ENCODE measurements at places on chromosomes 3 and 15.

- no peak for DNase-seq
Measured at GRCh38 chr3:108830381-108830780, 7.8 kb downstream of the TRAT1 start.

GRCh38 chr3:186821429-186822387 lies 15.4 kb upstream of the RFC4 start:
- DNase-seq = peak; percentile 3

GRCh38 chr3:183185696-183186095 lies 23.2 kb upstream of the LAMP3 start:
- DNase-seq = no peak

DNA sequence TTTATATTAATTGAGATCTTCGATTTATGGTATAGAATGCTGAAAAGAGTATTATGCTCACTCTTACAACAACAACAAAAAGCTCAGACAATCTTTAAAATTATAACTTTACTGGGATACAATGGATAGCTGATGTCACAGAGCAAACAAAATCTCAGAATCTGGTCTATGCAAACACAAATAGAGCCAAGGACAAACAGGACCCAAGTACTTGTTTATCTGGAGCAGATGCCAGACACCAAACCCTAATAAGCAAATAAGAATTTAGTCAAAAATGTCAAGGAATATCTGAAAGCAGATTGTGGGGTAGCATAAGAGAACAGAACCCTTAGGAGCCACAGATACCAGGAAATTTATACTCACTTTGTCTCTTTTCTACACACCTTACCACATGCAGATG lies 302.2 kb downstream of the CGGBP1 start:
- DNase-seq = no peak

GRCh38 chr15:61682891-61683735 lies 377.1 kb downstream of the VPS13C start:
- DNase-seq = no peak

DNA sequence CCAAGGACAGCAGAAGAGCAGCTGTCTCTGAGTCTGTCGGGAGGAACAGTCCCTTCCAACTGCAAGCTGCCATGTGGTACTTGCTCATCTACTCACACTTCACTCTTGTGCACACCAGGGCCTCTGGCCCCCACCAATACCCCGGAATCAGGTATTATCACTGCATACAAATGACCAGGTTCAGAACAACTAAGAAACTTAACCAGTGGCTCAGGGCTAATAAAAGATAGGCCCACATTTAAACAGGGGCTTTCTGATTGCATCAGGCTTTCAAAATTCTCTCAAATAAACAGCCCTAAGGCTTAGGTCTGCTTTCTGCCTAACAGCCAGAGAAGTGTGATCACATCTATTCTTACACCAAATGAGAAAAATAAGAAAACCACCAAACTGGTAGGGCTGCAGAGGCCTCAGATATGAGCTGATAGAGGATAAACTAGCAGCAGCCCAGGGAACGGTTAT lies 20.7 kb downstream of the CCDC12 start:
- DNase-seq = no peak

GRCh38 chr3:120369037-120369467 lies 19.9 kb upstream of the LRRC58 start:
- DNase-seq = no peak

DNA sequence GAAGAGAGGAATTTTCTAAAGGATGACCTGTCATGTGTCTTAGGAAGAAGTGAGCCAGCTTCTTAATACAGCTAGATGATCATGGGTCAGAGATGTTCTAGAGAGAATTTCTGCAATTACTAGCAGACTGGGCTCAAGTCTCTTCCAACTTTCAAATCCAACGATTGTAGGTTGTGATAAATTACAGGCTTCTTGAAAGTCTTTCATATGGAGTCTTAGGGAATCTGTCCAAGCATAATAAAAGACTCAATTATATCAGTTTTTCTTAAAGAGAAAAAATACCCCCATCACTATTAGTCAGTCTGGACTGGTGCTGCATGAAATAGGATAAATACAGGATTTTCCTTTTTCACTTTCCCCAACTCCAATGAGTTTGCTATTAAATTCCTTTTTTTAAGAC lies 59.1 kb downstream of the DRD3 start:
- no peak for DNase-seq

GRCh38 chr3:58419780-58420507 lies 13.7 kb downstream of the PDHB start:
- DNase-seq = no peak

GRCh38 chr3:182979674-182980191 lies 605 bp downstream of the DCUN1D1 start:
- peak; percentile 50 for DNase-seq

DNA sequence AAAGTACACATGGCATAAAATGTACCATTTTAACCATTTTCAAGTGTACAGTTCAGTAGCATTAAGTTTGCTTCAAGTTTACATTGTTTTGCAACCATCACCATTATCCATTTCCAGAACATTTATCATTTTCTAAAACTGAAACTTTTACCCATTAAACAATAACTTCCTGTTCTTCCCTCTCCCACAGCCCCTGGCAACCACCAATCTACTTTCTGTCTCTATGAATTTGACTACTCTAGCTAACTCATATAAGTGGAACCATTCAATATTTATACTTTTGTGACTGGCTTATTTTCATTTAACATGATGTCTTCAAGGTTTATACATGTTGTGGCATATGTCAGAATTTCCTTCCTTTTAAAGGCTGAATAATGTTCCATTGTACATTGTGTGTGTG lies 19.9 kb downstream of the TMEM62 start:
- no peak for DNase-seq

DNA sequence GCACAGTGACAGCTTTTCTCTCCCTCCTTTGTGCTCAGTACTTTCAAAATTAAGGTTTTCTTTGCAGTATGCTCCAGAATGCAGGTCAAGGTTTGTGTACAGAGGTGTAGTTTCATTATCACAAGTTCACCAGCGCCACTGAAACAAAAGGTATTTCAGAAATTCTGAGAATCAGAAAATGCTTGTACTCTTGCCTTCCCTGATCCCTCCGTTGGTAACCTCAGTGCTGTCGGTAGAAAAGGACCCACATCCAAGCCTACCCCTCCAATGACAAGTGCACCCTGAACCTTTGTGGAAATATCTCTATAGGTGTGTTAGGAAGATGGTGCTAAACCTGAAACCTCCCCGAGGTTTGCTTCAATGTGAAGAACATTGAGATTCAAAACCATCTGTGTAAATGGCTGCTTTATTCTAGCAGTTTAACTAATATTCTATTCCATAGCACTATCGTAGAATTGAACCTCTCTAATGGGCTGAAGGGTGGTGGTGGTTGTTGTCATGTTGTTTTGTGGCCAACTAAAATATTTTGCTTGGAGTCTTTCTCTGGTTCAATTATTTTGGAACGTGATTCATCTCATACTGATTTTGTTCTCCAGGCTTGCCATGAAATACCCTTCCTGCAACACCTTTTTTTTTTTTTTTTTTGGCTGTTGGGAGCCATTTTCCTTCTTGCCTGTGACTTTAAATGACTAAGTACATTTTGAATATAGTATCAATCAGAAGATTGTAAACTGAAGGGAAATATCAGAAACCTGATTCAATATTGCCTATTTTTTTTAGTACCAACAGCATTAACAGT lies 20.7 kb downstream of the ZBTB38 start:
- no peak for DNase-seq

DNA sequence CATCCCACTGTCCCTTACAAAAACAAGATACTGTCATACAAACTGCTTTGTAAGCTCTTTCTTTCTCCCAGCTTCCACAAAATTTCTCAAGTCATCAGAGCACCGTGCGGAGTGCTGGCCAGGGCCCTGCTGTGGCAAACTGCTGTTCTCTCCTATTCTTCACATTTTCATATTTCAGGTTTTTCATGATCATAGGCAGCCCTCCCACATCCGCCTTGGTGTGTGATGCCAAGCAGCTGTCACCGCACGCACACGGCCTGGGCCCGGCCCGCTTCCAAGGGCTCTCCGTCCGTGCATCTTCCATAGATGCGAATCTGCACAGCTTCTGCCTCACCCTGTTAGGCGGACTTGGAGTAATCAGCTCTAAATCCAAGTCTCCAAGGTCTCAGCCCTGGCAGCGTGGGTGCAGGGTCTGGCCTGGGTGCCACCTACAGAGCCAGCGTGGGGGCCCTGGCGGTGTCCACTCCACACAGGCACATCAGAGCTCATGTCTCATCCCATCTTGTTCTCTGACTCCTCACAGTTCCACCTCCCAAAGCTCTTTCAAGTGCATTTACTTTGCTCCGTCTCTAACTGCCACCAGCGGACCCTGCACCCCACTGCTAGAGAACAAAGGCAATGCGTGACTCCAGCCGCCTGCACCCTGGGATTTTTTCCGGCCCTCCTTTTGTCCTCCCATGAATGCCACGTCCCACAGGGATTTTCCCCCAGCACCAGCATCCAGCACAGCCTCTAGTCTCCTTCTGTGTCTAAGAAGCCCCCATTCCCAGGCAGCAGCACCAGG lies 27.2 kb downstream of the CYFIP1 start:
- DNase-seq = no peak

GRCh38 chr3:11477407-11477911 lies 166.3 kb downstream of the VGLL4 start:
- DNase-seq = no peak

GRCh38 chr15:91308199-91308598 lies 208.1 kb downstream of the SV2B start:
- no peak for DNase-seq

DNA sequence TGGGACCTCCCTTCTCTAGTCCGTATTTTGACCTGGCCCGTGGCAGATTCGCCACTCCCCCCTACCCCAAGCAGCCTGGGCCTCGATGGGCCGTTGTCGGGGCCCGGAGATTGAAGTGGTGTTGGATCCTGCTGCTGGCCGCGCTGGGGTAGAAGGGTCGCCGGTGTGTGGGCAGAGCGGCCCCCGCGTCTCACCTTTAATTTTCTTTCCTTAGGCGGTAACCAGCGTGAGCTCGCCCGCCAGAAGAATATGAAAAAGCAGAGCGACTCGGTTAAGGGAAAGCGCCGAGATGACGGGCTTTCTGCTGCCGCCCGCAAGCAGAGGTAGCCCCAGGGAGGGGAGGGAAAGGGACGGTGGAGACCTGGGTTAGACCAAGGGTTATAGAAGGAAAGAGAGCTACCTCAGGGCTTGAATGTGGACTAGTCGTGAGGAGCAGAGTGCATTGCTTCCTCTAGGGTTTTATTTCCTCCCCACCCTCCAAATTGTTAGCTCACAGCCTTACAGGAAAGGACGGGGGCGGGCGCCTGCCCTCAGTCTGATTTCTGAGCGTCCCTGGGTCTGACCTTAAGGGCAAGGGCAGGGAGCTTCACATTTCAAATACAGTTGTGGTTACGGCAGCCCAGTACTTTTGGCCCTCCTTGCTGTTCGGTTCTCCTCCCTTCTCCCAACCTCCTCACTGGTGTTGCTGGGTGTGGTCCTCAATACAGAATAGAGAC lies 799 bp downstream of the SERF2 start:
- DNase-seq = no peak

- DNase-seq = no peak
Measured at GRCh38 chr3:52277972-52278509, 408 bp downstream of the WDR82 start.

DNA sequence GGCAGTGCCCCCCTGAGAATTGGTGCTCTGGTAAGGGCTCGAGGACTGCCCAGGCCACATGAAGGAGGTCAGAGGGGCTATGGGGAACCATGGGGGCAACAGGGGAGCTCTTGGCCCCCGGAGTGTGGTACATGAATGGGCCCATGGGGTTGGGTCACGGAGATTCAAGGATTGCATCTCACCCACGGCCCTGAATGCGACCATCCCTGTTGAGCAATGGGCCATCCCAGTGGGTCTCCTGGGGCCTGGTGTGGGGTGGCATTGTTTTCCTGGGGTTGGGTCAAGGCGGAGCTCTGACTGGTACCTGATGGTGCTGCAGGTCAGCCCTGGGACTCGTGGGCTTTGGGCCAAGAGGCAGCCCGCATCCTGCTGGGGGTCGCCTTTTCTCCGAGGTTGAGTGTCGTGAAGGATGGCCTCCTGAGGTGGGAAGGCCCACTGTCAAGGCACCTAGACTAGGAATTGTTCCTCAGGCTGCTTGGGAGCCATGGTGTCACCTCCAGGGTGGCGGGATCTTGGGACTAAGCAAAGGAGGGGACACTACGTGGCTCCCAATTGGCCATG lies 198.3 kb downstream of the UBE3A start:
- DNase-seq = no peak

DNA sequence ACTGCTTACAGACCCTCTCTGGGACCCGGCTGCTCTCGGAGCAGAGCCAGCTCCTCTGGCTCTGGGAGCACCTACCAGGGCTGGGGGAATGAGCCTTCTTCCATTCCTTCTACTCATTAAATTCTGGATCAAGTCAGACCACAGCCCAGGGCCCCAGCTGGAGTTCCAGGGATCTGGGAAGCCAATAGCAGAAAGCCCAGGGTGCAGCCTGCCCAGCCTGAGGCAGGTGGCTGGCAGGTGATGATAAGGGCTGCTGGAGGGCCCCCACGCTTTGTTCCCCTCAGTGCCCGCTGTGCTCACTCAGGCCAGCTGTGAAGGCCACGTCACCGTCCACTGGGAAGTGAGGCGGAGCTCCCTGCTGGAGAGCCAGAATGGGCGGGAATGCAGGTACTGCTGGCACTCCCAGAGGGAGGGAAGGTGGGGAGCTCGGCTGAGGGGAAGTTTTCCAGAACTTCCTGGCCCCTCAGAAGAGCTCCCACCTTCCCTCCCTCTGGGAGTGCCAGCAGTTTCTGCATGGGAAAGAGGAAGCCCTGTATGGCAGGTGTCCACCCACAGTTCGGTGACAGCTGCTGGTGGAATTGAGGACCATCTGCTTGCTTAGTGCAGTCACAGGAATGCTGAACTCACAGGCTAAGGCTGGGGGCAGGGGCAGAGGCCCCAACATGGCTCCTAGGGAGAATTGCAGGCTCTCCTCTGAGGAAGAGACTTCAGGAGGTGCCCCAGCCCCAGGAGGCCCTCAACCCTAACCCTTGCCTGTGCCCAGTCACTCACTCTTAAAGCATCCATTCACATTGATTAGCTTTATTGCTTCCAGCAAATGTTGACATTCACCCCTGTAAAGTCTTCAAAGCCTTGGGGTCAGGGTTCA lies 12.6 kb upstream of the RTP3 start:
- no peak for DNase-seq

DNA sequence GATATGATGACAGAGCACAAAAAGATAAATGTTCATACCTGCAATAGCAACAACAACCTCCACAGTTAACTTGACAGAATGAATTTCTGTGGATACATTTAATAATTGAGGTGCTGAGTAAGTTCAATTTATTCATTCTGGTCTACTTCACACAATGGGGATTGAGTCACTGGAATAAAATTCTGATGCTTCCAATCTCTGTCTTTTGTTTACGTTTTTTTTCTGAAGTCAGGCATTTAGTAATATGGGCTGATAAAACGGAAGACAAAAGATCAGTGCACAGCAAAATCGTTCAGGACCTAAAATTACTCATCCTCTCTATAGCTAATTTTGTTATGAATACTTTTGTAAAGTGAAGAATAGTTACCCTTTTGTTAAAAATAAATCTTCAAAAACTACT lies 565.9 kb upstream of the CCDC54 start:
- no peak for DNase-seq

DNA sequence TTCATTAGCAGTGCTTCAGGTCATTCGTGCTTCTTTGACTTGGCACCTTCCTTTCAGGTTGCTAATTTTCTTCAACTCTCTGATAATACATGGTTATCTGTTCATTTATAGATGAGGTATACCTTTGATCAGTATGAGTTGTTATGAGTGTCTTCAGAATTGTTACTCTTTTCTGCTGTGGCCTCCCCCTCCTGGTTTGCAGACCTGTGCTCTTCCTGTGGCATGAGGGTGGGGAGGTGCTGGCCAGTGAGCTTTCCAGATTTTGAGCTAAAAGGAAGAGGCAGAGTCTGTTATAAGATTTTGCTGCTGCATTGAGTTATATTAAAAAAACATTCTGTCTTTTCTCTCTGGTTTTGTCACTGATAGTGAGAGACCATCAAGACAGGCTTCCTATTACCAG lies 30.8 kb upstream of the GOLGA6L9 start:
- no peak for DNase-seq
